Dermis blood vessel endothelial cell (primary cell): ENCODE measurements at places on chromosomes 11 and 22.

DNA sequence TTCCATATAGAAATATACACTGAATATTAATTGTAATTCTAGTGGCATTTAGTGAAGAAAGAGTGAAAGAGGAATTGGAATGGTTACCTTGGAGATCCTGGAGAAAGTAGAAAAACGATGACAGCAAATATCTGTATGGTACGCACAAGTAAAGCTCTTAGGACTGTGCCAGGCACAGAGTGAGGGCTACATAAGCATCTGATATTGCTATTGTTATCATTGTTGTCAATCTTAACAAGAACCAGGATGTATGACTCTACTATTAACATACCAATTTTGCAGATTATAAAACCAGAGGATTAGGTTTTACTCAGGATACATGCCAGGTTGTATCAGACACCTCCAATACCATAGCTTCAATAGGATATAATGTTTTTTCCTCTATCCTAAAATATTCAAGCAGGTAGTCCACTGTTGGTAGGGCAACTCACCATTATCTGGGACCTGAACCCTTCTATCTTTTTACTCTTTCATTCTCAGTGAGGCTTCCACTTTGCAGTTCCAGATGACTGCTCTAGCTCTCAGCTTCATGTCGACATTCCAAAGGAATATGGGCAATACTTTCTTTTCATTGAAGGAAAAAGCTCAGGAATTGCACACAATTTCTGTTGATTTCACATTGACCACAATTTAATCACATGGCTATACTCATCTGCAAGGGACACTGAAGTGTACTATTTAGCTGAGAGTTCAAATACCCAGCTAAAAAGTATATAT, 73.2 kb downstream of the RAB38 start:
- DNase-seq: no peak

- DNase-seq: no peak
Observed at GRCh38 chr22:21593406-21594232, 26.1 kb downstream of the UBE2L3 start.

DNA sequence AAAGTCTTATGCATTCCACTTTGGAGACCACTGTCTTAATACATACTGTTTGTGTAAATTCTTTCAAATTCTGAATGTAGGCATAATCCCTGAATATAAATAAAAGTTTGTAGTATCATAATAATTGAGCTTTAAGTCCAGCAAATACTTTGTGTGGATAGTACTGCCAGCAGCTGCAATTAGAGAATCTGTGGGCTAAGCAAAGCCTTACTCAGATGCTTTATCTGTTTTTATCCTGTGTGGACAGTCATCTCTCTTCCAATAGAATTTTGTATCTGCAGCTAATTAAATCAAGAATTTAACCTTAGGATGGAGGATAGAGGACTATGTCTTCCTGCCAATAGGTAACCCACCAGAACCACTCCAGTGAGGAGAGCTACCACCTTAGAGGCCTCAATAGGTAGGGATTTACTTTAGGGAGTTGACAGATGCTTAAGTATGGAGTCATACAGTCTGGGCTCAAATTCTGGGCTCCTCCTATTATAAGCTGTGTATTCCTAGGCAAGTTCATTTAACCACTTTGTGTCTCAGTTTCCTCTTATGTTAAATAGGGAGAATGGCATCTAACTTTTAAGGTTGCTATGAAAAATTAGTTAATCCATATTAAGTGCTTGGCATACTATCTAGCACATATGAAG, 71.1 kb downstream of the STIM1 start:
- DNase-seq: no peak

GRCh38 chr11:75899806-75900205, 84.8 kb downstream of the UVRAG start:
- DNase-seq: no peak
